ENCODE measurements at places on chromosomes 11 and 22.
A peak's percentile ranks its signal among the peaks of the same experiment; 100 is the strongest.

DNA sequence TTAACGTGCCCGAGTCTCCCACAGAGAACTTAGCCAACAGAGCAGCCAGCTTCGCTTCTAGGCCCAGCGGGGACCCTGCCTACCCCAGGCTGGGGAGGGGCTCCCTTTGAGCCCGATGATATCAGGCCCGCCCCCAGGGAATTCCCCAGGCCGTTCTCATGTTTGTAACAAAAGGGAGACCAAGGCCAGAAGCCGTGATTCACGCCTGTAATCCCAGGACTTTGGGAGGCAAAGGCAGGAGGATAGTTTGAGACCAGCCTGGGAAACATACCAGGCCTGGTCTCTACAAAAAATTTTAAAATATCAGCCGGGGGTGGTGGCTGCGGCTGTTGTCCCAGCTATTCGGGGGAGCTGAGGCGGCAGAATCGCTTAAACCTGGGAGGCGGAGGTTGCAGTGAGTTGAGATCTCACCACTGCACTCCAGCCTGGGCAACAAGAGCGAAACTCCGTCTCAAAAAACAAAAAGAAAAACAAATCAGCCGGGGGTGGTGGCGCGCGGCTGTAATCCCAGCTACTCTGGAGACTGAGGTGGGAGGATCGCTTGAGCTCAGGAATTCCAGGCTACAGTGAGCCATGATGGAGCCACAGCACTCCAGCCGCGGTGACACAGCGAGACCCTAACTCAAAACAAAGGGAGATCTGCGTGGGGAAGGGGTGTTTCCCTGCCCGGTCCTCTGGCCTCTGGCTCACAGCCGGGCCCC lies 1.7 kb downstream of the DRD4 start:
- DNase-seq: no peak

DNA sequence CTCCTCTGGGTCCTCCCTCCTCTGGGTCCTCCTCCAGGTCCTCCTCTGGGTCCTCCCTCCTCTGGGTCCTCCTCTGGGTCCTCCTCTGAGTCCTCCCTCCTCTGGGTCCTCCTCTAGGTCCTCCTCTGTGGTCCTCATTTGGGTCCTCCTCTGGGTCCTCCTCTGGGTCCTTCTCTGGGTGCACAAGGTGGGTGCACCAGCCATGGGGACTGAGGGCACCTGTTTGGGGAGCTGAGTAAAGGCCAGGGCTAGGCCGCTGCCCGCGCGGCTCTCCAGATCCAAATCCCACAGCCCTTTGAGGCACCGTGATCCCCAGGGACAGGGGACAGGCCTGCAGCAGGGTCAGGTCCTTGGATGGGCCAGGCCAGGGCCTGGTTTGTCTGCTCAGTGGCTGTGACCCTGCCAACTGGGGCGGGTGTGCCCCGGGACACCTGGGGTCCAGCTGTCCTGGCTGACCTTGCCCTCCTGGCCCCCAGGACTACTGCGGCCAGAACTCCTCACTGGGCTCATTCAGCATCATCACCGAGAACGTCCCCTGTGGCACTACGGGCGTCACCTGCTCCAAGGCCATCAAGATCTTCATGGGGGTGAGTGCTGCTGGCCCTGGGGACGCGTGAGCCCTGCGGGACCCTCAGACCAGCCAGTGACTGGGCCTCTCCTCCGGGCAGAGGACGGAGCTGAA lies 12.7 kb downstream of the MUC2 start:
- peak; percentile 19 for DNase-seq

GRCh38 chr22:46830841-46831240 lies 68.4 kb downstream of the TBC1D22A start:
- no peak for DNase-seq

DNA sequence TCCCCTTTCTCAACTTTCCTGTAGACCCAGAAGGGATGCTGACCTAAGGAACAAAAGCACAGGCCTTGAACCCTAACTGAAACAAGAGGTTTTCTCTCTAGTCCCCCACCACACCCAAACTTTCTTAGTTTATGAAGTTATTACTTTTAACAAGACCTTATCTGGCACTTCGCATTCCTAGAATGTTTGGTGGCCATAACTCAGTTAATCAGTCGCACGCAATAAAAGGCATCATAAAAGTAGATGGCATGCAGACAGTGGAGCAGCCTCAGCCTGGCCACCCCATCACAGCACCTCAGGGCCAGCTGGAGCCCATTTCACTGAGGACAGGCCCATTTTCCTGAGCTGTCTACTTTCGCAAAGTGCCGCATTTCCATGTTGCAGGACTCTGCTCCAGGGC lies 301.9 kb downstream of the OPCML start:
- no peak for DNase-seq

GRCh38 chr11:74683941-74684481 lies 47.2 kb downstream of the CHRDL2 start:
- DNase-seq: peak; percentile 12

GRCh38 chr22:22397292-22397870 lies 111.2 kb downstream of the ZNF280B start:
- DNase-seq: peak; percentile 41

DNA sequence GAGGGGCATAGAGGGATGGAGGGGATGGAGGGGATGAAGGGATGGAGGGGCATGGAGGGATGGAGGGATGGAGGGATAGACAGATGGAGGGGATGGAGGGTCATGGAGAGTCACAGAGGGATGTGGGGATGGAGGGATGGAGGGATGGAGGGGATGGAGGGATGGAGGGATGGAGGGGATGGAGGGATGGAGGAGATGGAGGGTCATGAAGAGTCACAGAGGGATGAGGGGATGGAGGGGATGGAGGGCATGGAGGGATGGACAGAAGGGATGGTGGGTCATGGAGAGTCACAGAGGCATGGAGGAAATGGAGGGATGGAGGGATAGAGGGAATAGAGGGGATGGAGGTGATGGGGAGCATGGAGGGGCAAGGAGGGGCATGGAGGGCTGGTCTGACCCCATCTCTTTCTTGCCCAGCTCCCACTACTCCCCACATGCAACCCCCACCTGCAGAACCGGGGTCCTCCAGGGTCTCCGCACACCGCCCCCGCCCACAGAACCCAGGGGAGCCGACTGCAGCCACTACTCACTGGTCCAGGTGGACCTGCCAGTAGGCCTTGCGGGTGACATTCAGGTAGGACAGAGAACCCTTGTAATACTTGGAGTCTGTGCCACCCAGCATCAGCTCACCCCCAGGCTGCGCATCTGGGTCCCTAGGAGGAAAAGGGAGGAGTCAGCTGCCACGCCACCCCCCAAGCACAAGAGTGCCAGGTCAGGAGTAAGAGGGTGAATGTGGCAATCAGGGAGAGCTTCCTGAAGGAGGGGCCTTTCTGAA lies 4.2 kb upstream of the IFITM10 start:
- DNase-seq: peak; percentile 17

GRCh38 chr22:30870451-30871345 lies 97.9 kb downstream of the MORC2 start:
- DNase-seq: no peak

DNA sequence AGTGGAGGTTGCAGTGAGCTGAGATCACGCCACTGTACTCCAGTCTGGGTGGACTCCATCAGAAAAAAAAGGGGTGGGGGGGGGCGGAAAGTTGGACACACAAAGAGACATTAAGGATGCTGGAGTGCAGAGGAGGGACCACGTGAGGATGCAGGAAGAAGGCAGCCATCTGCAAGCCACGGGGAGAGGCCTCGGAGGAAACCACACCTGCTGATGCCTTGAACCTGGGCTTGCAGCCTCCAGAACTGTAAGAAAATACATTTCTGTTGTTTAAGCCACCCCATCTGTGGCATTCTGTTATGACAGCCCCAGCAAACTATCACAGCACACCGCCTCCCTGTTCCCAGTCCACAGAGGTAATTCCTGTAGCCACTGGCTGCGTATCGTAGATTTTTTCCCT lies 9.2 kb upstream of the STIP1 start:
- no peak for DNase-seq

DNA sequence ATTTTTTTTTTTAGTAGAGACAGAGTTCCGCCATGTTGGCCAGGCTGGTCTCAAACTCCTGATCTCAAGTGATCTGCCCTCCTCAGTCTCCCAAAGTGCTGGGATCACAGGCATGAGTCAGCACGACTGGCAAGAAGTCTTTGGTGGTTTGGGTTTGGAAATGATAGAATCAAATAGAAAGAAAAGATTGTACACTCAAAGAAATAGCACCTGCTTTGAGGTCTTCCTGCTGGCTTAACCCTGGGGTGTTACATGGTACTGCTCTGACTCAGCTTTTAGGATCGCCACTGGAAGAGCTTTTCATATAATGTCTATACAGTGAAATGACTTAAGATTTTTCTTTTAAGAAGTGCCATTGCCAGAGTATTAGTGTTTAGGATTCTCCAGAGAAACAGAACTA lies 50.2 kb downstream of the JAM3 start:
- DNase-seq: no peak

GRCh38 chr11:112886434-112887370 lies 74.5 kb upstream of the NCAM1 start:
- DNase-seq: no peak

GRCh38 chr22:22074634-22075381 lies 92.2 kb upstream of the TOP3B start:
- no peak for DNase-seq

DNA sequence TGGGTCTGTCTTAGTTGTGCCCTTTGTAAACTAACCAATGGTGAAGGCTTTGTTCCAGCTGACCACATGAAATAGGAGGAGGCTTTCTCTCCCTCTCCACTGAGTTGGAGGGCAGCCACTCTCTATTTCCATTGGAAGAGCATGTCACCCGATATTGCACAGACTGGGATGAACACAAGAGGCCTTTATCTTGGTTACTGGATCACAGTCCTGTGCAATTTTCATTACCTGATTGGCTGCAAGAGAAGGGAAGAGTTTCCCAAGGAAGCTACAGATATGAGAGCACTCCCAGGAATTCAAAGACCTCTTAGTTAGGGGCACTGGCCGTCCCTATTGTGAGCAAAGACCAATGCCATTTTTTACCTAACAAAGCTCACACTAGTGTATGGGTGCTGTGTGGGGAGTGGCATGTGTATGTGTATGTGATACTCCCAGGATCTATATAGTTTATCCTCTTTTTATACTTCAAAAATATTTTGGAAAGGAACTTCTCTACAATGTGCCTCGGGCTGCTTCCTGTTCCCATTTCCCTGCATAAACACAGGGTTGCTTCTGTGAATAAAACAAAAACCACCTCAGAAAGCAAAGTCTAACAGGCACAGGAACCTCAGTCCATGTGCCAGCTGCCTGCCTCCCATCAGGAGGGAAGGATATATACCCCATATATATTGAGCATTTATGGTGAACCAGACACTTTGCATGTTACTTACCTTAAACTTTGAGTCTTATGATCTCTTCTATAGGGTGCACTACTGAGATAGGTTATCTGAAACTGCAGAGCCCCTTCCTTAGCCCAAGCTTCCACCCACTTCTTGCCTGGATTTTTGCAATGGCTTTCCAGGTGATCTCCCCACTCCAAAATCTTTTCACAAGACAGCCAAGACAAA lies 126.5 kb downstream of the RASSF10 start:
- DNase-seq: no peak

GRCh38 chr11:14411818-14412217 lies 52.8 kb upstream of the RRAS2 start:
- peak; percentile 59 for DNase-seq

DNA sequence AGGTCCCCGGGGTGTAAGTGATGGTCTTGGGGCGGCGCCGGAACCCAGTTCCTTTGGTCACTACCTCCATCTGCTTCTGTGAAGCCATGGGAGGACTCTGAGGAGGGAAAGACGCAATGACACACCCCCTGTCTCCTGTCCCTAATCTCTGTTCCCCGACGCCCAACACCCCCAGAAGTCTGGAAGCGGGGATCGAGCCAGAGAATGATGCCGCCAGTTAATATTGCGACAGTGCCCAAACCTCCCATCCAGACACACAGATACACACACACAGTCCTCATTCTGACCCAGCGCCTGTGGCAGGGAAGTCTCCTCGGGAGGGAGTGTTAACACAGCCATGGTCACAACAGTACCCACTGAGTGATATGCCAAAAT lies 352 bp downstream of the C22orf23 start:
- peak; percentile 32 for DNase-seq

DNA sequence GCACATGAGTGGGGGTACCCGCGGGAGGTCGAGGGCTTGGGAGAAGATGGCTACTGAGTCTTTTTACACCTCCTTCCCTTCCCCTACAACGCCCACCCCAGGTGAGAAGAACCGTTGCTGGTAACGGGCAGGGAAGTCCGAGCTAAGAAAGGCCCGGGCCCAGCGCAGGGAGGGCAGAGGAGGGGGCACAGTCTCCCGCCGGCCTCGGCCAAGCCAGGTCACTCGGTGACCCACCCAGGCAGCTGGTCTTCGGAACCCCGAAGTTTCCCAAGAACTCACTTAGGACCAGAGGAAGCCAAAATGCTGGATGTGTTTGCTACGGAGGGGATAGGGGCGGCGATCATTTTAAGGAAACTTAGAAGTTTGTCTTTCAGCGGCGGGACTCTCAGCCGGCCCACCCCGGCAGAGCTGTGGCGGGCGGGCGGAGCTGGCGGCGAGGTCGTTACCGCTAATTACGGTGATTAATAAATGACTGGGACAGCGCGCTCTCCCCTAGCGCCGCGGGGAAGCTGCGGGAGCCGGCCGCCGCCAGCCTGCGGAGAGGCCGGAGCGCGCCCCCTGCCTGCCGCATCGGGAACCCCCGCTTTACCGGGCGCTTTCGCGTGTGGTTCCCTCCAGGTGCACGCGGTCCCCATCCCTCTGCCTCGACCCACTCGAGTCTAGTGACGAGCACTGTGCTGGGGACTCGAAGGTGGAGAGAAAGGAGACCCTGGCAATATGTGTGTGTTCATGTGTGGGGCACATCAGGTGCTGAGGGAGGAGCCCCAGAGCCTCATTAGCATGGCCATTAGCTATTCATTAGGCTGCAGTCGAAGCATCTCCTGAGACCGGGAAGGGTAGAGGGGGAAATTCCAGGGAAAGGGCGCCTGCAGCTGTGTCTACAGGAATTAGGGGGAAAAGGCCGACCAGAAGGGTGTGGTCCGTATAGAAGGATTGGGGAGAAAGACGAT lies 945 bp downstream of the ROBO3 start:
- DNase-seq: no peak

DNA sequence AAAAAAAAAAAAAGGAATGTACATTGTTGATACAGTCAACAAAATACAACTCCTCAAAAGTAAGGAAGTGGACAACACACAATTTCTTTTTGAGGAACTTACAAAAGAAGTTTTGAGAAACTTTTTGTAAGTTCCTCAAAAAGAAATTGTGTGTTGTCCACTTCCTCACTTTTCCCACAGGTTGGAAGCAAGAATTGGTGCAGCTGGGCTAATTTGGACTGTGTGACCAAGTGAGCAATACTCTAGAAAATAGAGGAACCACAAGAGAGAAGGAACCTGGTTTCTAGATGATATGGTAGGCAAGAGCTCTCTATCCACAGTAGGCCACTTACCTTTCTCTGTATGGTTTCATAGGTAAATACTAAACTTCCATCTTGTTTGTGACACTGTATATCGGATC lies 1053.8 kb downstream of the LRRC4C start:
- no peak for DNase-seq

GRCh38 chr11:68215087-68215445 lies 2.0 kb upstream of the KMT5B start:
- DNase-seq: no peak

DNA sequence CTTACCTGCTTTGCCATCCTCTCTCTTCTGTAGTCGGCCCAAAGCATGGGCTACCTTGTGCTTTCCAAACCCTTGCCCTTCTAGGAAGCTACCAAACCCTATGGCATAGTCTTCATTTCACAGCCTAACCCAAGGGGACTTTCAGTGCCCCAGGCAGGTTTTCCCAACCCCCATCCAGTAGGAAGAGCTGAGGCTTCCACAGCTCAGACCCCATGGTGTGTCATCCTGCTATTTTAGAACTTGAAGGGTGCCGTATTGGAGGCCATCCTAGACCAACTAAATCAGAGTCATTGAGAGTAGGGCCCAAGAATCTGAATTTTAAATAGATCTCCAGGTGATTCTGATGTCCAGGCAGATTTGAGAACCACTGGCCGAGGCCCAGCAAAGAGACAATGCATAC lies 31.9 kb upstream of the TUB start:
- DNase-seq: no peak

All from left cardiac atrium (tissue), 4 donors.